Naive thymus-derived CD8-positive, alpha-beta T cell (primary cell): ENCODE measurements at places on chromosomes 12 and 14.

DNA sequence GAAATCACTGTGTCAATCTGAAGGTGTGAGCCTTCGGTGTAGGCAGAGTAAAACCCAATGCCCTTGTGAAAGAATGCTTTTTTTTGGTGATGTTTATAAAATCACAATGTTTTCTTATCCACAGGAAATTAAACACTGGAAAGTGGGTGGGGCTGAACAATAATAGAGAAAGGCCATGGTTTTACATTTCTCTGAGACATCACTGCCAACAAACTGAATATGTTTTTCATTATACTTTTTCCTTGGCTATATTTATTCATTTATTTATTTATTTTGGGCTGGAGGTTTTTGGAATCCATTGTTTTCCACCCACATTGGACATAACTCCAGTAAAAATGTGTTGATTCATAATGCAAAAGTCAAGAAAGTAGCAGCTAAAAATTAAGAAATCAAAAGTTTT, 16.9 kb downstream of the LRRK2 start:
- no peak for DNase-seq

- no peak for DNase-seq
Observed at GRCh38 chr12:77469578-77470333, 360.9 kb upstream of the NAV3 start.

- DNase-seq = no peak
Observed at GRCh38 chr12:117000316-117000715, 89.6 kb downstream of the FBXW8 start.

DNA sequence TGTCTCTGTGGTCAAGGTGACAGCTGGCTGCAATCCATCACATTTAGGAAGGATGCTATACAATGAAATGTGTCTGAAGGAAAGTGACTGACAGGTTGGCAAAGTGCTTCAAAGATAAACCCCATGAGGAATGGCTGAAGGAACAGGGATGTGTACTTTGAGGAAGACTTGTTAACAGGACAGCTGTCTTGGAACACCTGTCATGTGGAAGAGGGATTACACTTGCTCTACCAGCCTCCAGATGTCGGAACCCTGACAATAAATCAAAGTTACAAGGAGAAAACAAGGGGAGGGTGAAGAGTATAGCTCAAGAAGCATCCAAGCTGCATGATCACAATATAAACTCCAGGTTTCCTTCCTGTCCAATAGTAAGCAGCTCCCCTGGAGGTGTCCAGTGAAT, 147.8 kb upstream of the TMCC3 start:
- no peak for DNase-seq

DNA sequence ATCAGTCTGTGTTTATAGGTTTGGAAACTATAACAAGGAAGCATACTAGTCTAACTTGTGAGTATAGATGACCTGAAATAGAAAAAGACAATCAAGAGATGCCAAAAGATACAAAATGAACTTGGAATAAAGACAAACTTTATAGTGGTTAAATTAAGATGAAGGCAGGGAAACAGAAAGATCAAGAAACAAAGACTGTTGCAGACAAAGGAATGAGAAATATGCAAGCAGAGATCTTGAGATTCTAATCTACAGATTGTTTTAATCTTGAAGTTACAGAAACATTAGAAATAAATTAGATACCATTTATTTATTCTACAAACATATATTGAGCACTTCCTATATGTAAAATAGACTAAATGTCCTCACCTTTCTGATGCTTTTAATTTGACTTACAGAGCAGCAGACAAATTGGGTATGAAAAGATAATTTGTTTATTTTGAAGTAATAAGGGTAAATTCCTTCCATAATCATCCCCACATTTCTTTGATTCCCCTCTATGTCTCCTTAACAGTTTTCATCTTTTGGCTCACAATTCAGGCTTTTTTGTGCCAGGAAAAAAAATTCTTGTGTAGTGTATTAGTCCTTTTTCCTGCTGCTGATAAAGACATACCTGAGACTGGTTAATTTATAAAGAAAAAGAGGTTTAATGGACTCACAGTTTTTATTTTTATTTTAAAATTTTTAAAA, 134.4 kb downstream of the KITLG start:
- DNase-seq = no peak

DNA sequence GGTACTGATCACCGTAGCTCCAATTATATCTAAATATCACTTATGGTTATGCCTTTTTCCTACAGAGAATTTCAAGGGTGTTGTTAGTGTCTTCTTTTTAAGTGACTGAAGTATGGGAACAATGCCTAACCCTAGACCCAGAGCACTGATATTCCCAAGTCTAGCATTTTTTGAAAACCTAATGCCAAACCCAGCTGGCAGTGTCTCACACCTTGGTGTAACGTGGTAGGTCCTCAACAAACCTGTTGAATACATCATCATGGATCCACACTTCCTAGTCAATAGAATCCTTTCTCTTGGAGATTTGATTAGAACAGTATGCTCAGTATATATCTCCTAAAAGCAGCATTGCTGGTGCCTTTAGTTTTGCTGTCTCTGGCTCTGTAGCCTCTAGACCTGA, 37.7 kb upstream of the RMST start:
- DNase-seq = no peak

DNA sequence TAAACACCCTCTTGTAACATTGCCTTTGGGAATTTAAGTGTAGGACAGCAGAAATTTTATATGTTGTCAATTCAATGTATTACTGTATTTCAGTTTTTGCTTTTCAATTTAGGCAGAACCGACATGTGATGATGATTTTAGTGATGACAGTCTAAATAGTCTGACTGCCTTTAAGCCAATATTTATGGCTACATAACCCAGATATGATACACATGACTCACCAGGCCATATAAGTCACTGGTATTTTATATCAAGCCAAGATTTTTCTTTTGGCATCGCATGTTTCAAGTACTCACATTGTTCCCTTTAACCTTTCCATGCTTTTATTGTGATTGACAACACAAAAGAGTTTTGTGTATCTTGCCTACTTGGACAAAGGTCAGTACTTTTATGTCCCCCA, 13.6 kb upstream of the PPM1A start:
- no peak for DNase-seq

GRCh38 chr14:96792003-96792402, 5.2 kb upstream of the VRK1 start:
- no peak for DNase-seq

DNA sequence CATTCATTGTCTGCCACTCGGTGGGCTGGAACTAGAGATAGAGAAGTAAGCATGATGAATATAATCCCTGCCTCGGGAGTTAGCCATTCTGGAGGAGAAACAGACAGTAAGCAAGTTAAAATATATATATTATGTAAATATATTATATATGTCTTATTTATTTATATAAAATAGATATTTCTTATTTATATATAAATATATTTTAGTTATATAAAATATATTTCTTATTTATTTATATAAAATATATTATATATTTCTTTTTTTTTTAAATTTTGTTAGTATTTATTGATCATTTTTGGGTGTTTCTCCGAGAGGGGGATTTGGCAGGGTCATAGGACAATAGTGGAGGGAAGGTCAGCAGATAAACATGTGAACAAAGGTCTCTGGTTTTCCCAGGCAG, 78.1 kb upstream of the TBX5 start:
- DNase-seq = no peak

DNA sequence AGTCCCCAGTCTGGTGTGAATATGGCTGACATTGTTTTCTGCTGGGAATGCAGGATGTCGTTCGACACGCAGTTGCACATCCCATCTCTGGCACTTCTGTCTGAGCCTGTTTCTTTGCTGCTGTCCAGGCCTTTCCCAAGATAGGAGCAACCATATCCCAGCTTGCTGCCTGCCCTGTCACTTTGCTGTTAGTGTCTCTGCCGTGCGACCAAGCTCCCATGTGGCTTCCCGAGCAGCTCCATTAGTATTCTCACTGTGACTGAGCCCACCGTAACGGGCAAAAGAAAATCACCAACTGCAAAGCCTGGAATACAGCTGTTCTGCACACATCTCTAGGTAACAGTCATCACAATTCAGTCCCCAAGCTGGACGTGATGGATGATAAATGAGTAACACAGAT, 66.0 kb upstream of the CPSF6 start:
- DNase-seq = no peak

- no peak for DNase-seq
Observed at GRCh38 chr14:104732355-104732804, 8.4 kb downstream of the ADSS1 start.

GRCh38 chr12:90338365-90338764, 616.6 kb downstream of the CCER1 start:
- DNase-seq = no peak

DNA sequence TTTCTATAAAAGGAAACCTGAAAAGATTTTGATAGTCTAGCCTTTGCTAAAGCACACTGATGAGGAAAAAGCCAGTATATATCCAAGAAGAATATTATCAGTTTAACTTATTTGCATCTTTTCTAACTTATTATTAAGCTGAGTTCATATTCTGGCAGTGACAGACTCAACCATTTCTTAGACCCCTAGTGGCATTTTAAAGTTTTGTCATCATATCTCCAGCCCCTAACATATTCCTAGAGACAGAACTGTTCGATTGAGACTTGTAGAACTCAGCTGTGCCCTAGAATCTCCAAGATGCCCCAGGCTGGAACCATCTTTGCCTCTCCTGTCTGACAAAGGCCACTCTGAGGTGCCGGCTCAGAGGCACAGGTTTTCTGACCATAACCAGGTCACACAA, 365.6 kb downstream of the NELL2 start:
- no peak for DNase-seq

GRCh38 chr14:30848449-30849240, 25.7 kb upstream of the COCH start:
- no peak for DNase-seq

- DNase-seq = no peak
Observed at GRCh38 chr12:2528001-2528400, 266.8 kb upstream of the FKBP4 start.

- no peak for DNase-seq
Observed at GRCh38 chr14:22814941-22815713, at the start of gene SLC7A7. TSS of gene SLC7A7 (minus strand) at chr14:22815435. CDS start at chr14:22813398, 2,037 bp downstream.

- no peak for DNase-seq
Observed at GRCh38 chr12:132487311-132487741, 2.6 kb upstream of the FBRSL1 start.

- no peak for DNase-seq
Observed at GRCh38 chr12:101884174-101884573, 6.8 kb downstream of the DRAM1 start.

- DNase-seq = no peak
Observed at GRCh38 chr14:54985156-54985555, 41.7 kb downstream of the WDHD1 start.

DNA sequence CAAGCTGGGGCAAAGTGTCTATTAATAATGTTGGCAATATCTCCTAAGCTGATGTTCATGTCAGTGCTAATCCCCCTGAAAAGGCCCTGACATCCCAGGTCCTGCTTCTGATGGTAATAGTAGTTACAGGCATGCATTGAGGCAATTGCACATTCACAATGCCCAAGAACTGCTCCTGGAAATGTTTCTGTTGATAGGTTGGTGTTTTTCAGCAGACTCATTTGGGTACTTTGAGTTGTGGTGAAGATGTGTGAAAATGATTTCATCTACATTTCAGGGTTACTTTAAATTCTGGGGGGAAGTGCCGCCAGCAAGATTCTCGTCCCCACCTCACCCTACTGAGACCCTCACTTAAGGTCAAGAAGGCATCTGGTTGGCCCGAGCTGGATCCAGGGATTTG, 92.9 kb downstream of the BBS10 start:
- no peak for DNase-seq

DNA sequence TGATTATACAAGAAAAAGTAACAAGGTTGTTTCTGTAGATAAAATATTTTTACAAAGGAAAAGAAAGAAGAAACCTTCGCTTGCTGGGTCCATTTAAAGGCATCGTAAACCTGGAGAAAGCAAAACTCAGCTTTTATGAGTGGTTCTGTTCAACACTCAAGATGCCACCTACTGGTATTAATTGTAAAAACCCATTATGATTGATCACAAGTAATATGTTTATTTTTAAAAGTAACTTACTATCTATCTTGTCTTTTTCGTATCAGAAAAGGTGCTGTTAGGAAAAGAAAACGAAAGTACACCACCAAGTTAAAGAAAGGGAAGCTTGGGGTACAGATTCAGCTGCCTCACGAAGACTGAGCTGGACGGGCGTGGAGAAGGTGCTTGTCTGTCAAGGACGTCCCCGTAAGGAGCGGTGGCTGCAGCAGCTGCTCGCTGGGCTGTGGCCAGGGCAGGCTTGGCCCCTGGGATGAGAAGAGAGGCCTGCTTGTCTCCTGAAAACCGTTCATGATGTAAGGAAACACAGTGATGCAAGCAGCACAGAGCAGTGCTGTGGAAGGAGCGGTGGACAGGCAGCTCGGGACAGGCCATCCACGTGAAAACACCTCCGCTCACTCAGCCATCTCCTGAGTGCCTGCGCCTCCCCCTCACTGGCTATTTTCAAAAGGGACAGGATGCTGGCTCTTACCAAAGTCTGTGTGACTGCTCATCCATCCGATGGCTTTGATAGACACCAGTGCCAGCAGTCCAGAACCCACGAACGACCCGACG, 25.0 kb downstream of the SLC15A4 start:
- DNase-seq = no peak

DNA sequence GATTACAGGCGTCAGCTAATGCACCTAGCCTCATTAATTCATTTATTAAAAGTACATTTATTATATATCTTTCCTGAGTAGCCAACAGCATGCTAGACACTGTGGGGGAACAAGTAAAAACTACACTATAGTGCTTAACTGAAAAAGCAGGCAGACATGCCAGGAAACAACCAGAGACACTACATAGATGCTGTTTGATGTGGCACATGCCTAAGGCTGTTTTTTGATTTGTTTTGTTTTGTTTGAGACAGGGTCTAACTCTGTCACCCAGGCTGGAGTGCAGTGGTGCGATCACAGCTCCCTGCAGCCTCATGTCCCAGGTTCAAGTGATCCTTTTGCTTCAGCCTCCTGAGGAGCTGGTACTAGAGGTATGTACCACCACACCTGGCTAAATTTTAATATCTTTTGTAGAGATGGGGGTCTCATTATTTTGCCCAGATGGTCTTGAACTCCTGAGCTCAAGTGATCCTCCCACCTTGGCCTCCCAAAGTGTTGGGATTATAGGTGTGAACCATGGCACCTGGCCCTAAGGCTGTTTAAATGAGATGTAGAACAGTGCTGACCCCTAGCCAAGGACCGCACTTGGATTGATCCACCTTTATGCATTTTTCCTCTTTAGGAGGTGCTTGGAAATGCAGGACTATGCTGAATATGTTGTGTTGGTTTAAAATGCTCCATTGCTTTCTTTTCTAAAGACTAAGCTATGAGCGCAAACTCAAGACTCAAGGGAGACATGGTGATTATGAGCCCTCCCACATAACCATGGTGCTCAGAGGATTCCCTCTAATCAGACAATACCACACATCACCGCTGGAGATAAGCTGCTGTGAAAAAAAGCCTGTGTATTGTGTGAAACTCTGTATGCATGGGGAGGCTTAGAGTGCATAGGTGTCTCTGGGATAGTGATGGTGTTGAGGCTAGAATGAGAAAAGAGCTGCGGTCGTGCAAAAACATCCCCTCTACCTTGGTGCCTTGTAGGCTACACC, 10.5 kb upstream of the C14orf93 start:
- no peak for DNase-seq

- no peak for DNase-seq
Observed at GRCh38 chr14:101058571-101058970, 155.0 kb upstream of the RTL1 start.

- DNase-seq = no peak
Observed at GRCh38 chr14:50340963-50341362, 28.8 kb downstream of the DMAC2L start.

- peak; percentile 75 for DNase-seq
Observed at GRCh38 chr12:121811434-121812319, 7.9 kb downstream of the SETD1B start.

GRCh38 chr14:94659901-94660300, 47.7 kb downstream of the SERPINA3 start:
- DNase-seq = no peak
